ENCODE measurements at places on chromosomes 7 and 10. TPM values are rescaled to one million over a fixed set of nuclear protein-coding genes. Genes with fewer than 3 reads are reported as not detected.

SORCS1 gene
- total RNA-seq, result not detected

FEZF1 gene
- total RNA-seq, result not detected

ARPC1B gene
- total RNA-seq, result 450 TPM

SSC4D gene
- 0.87 TPM for total RNA-seq

TRIL gene
- not detected for total RNA-seq

FGL2 gene
- total RNA-seq, result 0.15 TPM

GRID2IP gene
- total RNA-seq, result 0.16 TPM

RAB18 gene
- total RNA-seq, result 42.3 TPM

PIP gene
- total RNA-seq, result not detected

UCMA gene
- not detected for total RNA-seq

MET gene
- 76.1 TPM for total RNA-seq

GPR15LG gene
- total RNA-seq, result not detected

MYH16 gene
- 1.1 TPM for total RNA-seq

DDC gene
- not detected for total RNA-seq

ABCB1 gene
- total RNA-seq, result not detected

ADAM12 gene
- total RNA-seq, result 0.55 TPM

BHLHA15 gene
- total RNA-seq, result 1.2 TPM

PHTF2 gene
- total RNA-seq, result 12.2 TPM

HYCC1 gene
- total RNA-seq, result 43.0 TPM

All from hair follicular keratinocyte (primary cell).